Kidney (tissue), 22 donors: ENCODE measurements at places on chromosomes 2 and 18. TPM values are rescaled to one million over a fixed set of nuclear protein-coding genes. Genes with fewer than 3 reads are reported as not detected.

The TUBA4B gene
- total RNA-seq, result 0.98 TPM

The LINC00305 gene
- not detected for total RNA-seq

The MROH2A gene
- total RNA-seq, result not detected

The NT5DC4 gene
- not detected for total RNA-seq

The NLRC4 gene
- total RNA-seq, result 2.3 TPM

The TTN gene
- total RNA-seq, result 3.6 TPM

The RASGRP3 gene
- 22.6 TPM for total RNA-seq
